Stimulated activated CD8-positive, alpha-beta memory T cell treated with anti-CD3 and anti-CD28 coated beads, Interleukin-7, amount 100 ng/mL, for 1 hour (primary cell): ENCODE measurements at places on chromosomes 16 and 17.

- no peak for DNase-seq
Observed at GRCh38 chr16:14329727-14330350, 258.7 kb downstream of the MRTFB start.

DNA sequence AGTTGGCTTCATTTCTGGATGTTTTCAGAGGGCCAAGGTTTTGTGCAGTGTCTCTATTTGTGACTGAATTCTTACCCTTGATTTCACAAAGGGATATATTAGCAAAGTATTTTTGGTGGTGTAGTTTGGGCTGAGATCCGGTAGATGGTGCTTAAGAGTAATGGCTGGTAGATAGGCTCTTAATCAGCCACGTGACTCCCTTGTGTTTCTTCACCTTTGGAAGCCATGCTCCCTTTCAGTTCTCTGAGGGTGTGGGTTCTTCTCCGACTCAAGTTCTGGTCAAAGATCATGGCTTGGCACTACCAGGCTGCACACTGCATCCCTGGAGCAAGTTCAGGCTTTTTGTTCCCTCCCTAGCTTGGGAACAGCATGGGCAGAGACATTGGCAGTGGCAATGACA, 887.3 kb downstream of the CDH8 start:
- no peak for DNase-seq

DNA sequence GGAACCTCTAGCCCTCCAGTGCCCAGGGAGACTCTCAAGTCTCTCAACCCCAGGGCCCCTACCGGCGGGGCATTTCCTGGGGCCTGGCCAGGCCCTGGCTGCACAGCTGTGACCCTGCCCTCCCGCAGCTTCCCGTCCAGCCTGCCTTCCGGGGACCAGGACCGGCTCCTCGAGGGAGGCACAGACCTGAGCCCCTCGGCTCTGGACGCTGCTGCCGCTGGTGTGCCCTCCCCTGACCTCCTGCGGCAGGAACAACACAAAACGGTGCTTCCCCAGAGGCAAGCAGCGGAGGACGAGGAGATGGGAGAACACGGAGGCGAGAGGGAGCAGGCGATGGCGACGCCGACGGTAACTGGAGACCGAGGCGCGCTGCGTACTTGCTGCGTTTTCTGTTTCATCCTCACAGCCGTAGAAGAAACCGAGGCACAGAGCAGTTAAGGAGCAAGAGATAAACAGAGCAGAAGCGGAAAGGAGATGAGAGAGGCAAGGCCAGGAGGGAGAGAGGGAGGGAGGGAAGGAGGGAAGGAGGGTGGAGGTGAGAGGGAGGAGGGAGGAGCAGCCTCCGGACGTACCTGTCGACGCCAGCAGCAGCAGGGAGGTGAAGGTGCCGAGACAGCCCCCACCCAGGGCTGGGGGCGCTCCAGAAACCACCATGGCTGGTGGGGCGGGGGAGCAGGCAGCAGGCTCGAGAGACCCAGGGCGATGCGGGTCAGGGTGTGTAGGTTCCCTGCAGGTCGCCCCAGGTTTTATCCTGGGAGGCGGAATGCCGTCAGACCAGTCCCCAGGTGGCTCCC, at the start of gene PRSS22:
Gene PRSS22, minus strand, starts transcription at position 720 of the 794 bp plus-strand sequence. Its CDS starts 66 bp downstream, at position 654.
- no peak for DNase-seq

DNA sequence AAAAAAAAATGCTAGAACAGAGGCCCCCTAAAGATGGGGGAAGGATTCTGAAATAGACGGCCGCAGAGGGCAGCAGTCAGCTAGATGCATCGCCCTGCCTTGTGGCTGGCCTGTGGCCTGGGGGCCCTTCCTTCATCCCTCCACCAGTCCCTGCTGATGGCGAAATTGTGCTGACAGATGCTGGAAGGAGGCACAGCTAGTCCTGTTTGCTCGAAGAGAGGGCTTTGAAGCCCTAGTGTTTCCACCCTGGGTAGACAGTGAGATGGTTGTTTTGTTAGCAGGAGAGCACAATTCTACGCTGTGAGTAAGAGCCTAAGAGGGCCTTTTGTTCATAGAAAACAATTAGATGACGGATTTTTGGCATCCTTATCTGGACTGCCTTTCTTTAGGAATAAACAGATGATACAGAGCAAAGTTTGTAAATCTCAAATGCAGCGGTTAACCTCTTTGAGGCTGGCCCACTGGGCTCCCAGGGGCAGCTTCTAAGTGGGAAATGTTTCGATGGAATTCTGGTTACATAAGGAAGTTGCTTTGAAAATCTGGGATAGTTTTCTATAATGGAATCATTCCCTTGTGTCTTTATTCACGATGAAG, 23.0 kb downstream of the VPS35L start:
- DNase-seq, result no peak

DNA sequence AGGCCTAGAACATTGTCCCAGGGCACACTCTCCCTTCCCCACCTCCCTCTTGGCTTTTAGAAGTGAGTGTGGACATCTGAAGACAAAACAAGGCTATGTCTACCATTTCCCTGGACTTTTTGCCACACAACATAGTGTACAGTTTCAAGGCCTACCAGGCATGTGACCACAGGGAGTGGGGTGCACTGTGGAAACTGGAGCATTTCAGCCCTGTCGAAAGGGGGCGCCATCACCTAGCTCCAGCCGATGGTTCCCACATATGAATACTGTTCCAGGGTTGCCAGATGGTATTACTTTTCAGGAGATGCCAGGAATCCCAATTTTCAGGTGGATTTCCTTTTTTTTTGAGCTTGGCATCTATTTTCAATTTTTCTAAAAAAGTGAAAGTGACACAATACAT, 140.7 kb downstream of the KATNIP start:
- no peak for DNase-seq

DNA sequence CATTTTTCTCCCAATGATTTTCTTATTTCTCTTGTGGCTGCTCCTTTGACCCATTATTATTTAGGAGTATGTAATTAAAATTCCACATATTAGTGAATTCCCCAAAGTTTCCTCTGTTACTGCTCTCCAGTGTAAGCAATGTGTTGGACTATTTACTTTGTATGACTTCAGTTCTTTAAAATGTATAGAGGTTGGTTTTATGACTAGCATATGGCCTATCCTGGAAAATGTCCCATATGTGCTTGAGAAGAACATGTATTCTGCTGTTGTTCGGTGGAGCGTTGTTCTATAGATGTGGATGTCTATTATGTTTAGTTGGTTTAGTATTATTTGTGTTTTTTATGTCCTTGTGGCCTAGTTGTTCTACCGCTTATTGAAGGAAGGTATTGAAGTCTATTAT, 6.0 kb upstream of the NT5M start:
- no peak for DNase-seq

GRCh38 chr16:19252904-19253303, 32.6 kb upstream of the CLEC19A start:
- no peak for DNase-seq
